ENCODE measurements at places on chromosomes 12 and 14. TPM values are rescaled to one million over a fixed set of nuclear protein-coding genes. Genes with fewer than 3 reads are reported as not detected.

DNA sequence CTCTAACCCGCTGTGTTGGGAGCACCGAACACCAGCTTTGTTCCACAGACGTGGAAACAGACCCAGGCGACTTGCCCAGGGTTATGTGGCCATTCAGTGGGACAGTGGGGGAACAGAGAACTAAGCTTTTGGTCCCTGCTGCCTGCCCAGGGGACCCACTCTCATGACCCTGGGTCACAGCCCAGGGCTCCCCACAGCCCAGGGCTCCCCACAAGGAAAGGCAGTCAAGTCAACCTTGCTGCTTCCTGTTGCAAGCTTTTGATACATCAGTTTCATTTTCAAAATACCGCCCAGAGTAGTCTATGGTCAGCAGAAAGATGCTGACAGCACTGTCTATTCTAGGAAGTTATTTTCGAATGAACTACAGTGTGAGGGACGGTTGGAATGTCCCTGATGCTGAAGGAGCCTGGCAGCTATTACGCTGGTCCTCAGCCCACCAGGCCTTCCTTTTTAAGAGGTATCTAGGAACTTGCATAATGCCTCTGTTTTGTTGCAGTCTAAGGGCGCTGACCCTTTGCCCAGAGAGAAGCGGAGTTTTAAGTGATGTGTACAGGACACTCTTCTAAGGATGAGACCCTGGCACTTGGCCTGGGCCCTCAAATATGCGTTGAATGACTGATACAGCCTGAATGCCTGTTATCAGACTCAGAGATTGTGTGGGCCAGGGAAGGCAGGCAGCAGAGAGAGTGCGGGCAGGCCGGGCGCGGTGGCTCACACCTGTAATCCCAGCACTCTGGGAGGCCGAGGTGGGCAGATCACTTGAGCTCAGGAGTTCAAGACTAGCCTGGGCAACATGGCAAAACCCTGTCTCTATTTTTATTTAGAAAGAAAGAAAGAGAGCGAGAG lies 12.6 kb upstream of the TTC7B start:
- DNase-seq: no peak

GRCh38 chr12:26711569-26711968 lies 121.4 kb downstream of the ITPR2 start:
- DNase-seq: no peak

Gene GPRC5D
- not detected for total RNA-seq

- DNase-seq: peak; percentile 44
Observed at GRCh38 chr12:124883263-124884130, 19.8 kb upstream of the SCARB1 start.

Gene KRT72
- total RNA-seq: not detected

DNA sequence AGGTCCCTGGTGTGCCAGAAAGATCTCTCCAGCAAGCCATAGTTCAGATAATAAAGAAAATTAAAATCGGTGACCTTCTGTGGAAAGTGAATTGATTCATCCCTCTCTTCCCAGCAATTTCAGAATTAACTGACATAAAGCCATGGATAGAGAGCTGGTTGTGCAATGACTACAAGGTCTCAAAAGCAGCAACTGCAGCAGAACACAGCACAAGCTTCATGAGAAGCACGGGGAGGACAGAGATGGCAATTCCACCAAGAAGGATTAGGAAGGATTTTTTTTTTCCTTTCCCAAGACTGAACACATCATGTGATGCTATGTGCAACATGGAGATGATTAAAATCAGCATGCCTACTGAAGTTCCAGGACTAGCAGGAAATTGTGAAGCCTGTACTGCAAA lies 154.9 kb upstream of the PLEKHG7 start:
- no peak for DNase-seq

DNA sequence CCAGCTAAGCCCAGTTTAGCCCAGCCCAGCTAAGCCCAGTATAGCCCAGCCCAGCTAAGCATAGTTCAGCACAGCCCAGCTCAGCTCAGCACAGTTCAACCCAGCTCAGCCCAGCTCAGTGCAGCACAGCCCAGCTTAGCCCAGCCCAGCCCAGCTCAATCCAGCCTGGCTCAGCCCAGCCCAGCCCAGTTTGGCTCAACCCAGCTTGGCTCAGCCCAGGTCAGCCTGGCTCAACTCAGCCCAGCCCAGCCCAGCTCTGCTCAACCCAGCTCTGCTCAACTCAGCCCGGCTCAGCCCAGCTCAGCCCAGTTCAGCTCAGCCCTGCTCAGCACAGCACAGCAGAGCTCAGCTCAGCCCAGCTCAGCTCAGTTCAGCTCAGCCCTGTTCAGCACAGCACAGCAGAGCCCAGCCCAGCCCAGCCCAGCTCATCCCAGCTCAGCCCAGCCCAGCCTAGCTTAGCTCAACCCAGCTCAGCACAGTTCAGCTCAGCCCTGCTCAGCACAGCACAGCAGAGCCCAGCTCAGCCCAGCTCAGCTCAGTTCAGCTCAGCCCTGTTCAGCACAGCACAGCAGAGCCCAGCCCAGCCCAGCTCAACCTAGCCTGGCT lies 330.9 kb downstream of the TMEM121 start:
- DNase-seq: no peak

GRCh38 chr12:47473091-47473490 lies 232.7 kb downstream of the RPAP3 start:
- DNase-seq: no peak

Gene SART3
- 124 TPM for total RNA-seq

GRCh38 chr14:99207456-99207855 lies 64.5 kb downstream of the BCL11B start:
- no peak for DNase-seq

DNA sequence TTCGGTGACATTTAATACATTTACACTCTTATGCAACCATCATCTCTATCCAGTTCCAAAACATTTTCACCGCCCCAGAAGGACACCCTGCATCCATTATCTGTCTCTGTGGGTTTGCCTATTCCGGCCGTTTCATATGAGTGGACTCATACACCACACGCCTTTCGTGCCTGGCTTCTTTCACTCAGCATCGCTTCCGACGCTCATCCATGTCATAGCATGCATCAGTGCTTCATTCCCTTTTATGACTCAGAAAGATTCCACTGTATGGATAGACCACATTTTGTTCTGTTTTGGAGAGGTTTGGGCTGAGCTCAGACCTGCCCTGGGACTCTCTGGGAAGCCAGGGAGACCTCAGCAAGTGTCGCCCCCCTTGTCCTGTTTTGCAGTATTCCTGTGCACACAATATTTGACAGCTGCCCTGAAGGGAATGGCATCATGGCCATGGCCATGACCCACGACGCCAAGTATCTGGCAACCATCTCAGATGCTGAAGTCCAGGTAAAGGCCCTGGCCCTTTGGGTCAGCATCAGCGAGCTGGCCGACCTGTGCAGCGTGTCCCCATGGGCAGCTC lies 23.8 kb downstream of the CFAP251 start:
- no peak for DNase-seq

DNA sequence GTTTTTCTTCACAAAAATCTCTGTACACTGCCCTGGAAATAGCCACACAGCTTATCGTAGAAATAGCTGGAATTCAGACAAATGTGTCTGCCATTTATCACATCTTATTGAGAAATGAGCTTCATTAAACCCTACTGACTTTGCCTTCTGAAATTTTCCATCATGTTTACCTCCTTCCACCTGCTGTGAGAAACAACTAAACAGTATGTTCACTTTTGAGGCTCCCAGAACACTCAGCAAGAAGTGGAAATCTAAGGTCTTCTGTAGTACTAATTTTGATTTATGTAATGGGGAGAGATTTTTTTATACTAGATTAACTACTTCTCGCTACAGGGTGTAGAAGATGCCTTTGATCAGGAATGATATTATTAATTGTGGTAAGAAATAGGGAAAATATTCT lies 268.0 kb downstream of the KCNC2 start:
- DNase-seq: no peak

DNA sequence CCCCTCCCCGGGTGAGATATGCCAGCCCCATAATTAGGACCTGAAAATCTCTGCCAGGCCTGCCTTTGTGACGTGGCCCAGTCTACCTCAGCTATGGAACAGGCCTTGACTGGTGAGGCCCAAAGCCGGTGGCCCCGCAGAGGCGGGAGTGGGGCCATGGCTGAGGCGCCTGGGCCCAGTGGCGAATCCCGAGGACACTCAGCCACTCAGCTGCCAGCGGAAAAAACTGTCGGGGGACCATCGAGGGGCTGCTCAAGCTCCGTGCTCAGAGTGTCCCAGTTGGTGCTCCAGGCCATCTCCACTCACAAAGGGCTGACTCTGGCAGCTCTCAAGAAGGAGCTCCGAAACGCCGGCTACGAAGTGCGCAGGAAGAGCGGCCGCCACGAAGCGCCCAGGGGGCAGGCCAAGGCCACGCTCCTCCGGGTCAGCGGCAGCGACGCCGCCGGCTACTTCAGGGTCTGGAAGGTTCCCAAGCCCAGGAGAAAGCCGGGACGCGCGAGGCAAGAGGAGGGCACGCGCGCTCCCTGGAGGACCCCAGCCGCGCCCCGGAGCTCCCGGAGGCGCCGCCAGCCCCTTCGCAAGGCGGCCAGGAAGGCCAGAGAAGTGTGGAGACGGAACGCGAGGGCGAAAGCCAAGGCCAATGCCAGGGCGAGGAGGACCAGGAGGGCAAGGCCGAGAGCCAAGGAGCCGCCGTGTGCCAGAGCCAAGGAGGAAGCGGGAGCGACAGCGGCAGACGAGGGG lies 21.4 kb downstream of the ZNF641 start:
- peak; percentile 35 for DNase-seq

Gene GCH1
- 5.5 TPM for total RNA-seq

DNA sequence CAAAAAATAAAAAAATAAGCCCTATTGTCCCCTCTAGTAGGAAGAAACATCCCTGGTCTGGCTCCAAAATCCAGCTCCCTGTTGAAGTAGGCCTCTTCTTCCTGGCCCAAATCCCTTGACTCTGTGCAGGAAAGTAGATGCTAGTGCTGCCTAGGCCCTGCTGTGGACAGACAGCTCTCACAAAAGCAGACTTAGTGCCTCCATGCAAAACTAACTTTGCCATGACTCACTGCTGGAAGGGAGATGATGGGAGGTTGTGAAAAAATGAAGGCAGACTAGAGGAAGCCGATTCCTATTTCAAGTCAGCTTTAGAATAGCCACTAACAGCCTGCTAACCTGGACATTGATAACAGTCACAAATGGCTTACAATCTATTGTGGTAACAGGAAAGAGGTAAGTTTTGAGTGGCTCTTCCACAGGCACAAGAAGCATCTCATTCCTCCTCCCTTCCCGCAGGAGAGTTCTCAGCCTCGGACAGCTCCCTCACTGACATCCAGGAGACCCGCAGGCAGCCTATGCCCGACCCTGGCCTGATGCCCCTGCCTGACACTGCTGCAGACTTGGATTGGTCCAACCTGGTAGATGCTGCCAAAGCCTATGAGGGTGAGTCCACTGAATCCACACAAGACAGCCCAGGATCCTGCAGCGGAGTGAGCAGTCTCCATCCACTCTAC lies 198.9 kb upstream of the RGS6 start:
- DNase-seq: no peak

- no peak for DNase-seq
Observed at GRCh38 chr12:56321027-56321426, 5.2 kb upstream of the CNPY2 start.

GRCh38 chr12:120102189-120103043 lies 14.1 kb downstream of the RAB35 start:
- peak; percentile 67 for DNase-seq

DNA sequence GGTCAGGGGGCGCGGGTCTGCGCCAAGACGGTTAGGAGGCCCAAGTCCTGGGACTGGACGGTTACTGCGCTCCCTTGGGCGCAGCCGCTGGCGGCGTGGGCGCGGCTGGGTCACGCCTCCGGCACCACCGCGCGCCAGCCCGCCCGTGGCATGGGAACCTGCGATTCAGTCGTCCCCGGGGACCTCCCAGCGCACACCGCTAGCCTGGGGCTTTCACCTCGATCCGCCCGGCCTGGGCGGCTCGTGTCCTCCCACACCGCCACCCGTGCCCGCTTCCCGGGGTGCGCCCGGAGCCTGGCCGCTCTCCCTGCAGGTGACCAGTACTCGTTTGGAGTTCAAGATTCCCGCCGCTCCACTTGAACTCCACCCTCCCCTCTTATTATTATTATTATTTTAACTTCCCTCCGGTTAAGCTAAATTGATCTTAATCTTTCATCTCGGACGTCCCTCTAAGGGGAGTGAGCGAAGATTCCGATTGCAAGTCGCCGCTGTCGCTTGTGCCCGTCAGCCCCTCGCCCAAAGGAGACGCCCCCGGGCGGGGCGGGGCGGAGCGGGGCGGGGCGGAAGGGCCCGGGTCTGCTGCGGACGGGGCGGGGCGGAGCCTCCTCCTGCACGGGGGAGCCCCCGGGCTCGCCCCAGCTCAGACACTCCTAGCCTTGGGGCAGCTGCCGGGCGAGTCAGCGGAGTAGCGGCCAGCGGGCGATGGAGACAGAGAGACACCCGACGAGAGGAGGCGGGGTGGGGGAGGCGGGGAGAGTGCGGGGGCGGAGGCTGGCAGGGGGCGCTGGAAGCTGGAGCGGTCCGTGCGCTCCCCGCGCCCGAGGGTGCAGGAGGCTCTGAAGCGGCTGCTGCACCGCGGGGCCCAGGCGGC lies at the start of gene KCNMB4:
TSS of gene KCNMB4 (plus strand) at position 643 of the 871 bp plus-strand sequence. CDS start 445 bp downstream, outside the sequence.
- DNase-seq: peak; percentile 97

- no peak for DNase-seq
Observed at GRCh38 chr14:84891404-84891803, 638.5 kb upstream of the FLRT2 start.

DNA sequence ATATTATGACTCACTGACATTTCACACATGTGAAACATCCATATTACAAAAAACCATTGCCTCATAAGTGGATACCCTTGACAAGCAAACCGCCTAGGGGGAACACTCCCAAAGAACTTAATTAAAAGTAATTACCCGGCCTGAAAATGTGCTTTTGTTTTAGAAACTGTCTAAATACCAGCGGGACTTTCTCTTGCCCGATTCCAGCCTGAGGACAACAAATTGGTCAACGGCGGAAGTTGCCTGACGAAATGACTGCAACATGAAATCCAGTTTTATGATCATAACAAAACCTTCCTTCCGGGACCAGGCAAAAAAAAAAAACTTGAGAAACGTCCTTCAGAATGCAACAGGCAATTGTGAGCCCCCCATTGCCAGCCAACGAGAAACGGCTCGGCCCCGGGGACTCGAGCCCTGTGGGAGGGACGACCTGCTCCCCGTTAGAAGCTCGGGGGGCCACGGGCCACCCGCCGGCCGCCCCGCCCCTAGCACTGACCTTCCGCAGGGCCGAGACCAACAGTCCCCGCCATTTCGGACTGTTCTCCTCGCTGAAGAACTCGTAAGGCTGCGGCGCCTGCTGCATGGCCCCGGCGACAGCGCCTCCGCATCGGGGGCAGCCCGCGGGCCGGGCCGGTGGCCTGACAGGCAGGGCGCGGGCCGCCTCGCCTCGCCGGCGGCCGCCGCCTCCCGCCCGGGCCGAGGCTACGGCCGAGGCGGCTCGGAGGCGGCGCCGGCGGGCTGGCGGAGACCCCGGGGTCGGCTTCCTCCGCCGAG lies 490 bp downstream of the SOS2 start:
- DNase-seq: no peak

DNA sequence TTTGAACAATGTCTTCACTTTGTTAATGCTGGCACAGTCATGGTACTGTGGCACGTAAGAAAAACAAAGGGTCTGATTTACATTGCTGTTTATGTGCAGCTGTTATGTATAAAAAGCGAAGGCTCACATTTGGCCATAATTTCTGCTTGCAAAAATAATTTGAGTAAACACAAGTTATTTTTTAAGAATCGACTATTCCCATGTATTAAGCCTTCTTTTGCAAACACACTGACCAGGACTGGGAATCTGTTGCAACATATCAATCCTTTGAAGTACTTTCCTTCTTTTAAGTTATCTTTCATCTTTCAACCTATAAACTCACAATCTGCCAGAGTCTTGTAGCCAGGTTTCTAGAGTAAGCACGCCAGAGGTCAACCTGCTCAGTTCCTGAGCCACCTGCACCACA lies 145.4 kb upstream of the BMP4 start:
- no peak for DNase-seq

All from H7 (cell line).